ENCODE measurements at places on chromosomes 5 and 9. TPM values are rescaled to one million over a fixed set of nuclear protein-coding genes. Genes with fewer than 3 reads are reported as not detected.

Gene NRG2
- 1.1 TPM for total RNA-seq

Gene SPRY4
- total RNA-seq = 30.6 TPM

Gene ITGA1
- 34.9 TPM for total RNA-seq

Gene CARD6
- 10.6 TPM for total RNA-seq

Gene C1QTNF3
- total RNA-seq = 2.4 TPM

Gene PRDM9
- total RNA-seq = not detected

Gene ERAP2
- total RNA-seq = 6.5 TPM

Gene ARRDC3
- total RNA-seq = 18.9 TPM

Gene ADAMTSL1
- 2.5 TPM for total RNA-seq

Gene SETX
- 25.7 TPM for total RNA-seq

Gene FAM221B
- not detected for total RNA-seq

GRCh38 chr9:134590240-134591081 is 51.1 kb upstream of the COL5A1 start:
- no peak for DNase-seq

- no peak for DNase-seq
These were observed 364.4 kb upstream of the CDH9 start for GRCh38 chr5:27402828-27403227.

DNA sequence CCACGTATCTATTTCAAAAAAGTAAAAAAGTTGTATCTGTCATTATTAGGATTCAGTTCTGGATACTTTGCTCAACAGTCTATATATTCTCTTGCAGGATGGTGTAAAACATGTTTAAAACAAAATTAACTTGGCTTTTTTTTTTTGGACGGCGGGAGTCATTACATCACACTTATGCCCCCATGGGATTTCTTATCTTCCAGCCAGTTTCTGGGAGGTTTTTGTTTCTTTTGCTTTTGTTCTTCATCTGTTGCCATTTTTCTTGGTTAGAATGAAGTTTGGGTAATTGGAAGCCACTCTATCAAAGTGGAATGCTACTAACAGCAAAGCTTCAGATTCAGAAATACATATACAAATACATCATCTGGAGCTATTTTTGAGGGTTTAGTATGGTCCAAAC is 1.8 kb upstream of the STARD4 start:
- DNase-seq = no peak

DNA sequence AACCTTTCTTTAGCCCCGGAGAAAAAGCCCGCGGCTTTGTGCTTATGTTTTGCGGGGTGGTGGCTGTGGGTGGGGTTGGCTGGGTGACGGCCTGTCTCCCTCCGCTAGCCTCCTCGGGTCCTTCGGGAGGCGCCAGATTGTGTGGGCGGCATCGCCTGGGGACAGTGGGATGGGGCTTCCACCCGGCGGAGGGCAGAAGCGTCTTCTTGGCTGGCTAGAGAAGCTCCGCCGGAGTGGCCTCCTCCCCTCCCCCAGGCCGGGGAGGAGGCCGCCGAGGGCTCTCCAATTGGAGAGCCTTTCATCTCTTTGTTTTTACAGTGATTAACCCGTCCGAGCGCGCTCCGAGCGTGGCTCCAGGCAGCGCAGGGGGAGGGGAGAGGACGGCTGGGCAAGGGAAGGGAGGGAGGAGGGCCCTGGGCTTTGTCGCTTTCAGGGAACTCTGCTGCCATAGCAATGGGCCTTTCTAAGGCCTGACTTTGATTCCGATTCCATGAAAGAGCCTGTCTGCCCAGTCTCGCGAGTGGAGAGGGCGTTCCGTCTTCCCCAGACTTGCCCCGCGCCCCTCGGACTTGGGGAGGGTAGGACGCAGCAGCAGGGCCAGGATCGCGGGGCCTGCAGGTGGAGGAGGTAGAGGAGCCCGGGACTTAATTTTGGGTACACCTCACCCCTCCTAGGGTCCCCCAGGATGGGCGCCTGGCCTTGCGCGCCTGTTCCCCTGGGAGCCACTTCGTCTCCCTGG is 36.7 kb upstream of the TIFAB start:
- DNase-seq = peak; percentile 45

GRCh38 chr9:87567001-87567400 is 69.3 kb downstream of the DAPK1 start:
- no peak for DNase-seq

DNA sequence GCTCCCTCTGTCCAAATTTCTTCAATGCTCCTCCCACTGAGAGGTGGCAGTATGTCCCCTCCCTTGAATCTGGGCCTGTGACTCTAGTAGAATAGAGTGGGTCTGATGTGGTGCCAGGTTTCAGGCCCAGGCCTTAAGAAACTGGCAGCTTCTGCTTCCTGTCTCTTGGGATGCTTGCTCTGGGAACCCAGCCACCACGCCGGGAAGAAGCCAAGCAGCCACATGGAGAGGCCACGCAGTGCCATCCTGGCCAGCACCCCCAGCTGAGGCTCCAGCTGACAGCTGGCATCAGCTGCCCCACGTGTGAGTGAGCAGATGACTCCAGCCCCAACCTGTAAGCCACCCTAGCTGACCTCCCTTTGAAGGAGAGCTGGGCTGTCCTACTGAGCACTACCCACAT is 7.3 kb upstream of the TSPAN17 start:
- peak; percentile 59 for DNase-seq

DNA sequence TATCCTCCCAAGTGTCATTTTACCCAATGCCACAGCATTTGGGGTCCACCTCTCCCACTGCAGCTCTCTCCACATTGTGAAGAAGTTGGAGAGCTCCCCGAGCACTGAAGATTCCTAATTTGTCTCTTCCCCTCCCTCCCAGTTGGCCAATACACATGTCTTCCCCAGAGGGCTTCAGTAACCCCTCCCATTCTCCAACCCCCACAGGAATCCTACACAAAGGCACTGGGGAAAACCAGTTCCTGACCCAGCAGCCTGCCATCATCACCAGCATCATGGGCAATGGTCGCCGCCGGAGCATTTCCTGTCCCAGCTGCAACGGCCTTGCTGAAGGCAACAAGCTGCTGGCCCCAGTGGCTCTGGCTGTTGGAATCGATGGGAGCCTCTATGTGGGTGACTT is 87.3 kb upstream of the WWC1 start:
- no peak for DNase-seq

- no peak for DNase-seq
These were observed 5.7 kb upstream of the TRAF1 start for GRCh38 chr9:120932086-120932823.

- no peak for DNase-seq
These were observed 446.7 kb upstream of the GRAMD2B start for GRCh38 chr5:125976421-125977000.

GRCh38 chr5:41414598-41414997 is 95.8 kb downstream of the PLCXD3 start:
- DNase-seq = peak; percentile 71

- no peak for DNase-seq
These were observed 13.6 kb upstream of the EQTN start for GRCh38 chr9:27310582-27310981.

- no peak for DNase-seq
These were observed 76.0 kb downstream of the SEMA6A start for GRCh38 chr5:116498503-116499048.

DNA sequence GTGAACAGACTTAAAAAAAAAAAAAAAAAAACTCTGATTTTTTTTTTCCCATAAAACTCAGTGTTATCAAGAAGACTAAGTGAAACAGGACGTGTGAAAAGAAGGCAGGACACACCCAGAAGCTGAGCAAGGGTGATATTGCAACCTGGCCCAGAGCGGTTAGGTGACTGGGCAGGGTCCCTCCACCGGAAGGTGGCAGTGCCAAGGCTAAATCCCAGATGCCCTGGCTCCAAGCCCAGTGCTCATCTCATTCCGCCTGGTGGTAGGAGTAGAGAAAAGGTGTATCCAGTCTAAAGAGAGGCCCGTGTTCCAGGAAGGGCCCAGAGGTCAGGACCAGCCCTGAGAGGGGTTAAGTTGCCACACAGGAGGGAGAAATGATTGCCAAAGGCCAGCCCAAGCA is 51.5 kb upstream of the SAP30L start:
- DNase-seq = no peak
